ENCODE measurements at places on chromosomes 3 and 15. TPM values are rescaled to one million over a fixed set of nuclear protein-coding genes. Genes with fewer than 3 reads are reported as not detected.

The GCHFR gene
- total RNA-seq = 14.7 TPM

The CSPG4 gene
- total RNA-seq = 0.33 TPM

The MAP6D1 gene
- total RNA-seq = 2.9 TPM

The RTP1 gene
- not detected for total RNA-seq

The SERPINI2 gene
- not detected for total RNA-seq

The KNG1 gene
- total RNA-seq = not detected

All from vein endothelial cell (primary cell).